Right ventricle myocardium superior (tissue), 1 donor: ENCODE measurements at places on chromosomes 6 and 20.
A peak's percentile ranks its signal among the peaks of the same experiment; 100 is the strongest.

- no peak for DNase-seq
These were observed 9.9 kb upstream of the MMP9 start for GRCh38 chr20:45998761-45999160.

- DNase-seq: no peak
These were observed 8.8 kb downstream of the DDRGK1 start for GRCh38 chr20:3195590-3196237.

DNA sequence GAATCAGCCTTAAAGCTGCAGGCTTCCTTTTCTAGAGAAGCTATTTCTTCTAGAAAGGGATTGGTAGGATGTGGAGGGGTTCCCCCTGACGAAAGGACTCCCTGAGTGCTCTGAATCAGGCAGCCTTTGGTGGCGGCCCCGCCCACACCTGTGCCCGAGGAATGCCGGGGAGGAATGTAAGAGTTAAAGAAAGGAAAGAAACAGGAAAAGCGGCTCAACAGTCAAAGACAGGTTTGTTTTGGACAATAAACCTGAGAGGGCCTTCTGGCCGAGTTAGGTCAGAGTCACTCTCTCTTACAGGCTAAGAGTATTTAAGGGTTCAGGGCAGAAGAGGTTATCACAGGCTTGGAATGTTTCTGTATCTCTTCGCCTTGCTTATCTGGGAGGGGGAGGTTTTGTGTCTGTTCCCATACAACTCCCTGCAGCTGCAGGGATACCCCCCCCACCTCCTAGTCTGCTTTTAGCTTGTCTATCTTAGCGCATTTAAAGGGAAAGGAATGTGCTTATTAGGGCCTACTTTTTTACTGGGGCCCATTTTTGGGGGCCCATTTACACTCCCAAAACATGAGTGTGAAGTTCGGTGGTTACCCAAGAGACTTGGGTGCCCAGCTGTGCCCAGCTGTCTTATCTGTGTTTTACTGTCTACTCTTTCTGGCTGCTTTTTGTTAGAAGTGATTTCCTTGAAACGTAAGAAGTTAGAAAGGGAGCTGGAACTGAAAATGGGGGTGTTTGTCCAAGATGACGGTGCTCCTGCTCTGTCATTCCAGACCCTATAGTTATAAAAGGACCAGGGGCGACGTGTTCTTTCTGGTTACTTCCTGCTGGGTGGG, 32.8 kb downstream of the DYNLT1 start:
- DNase-seq: no peak

GRCh38 chr20:30168025-30168799, 1089.3 kb upstream of the DEFB115 start:
- DNase-seq: peak; percentile 39

- no peak for DNase-seq
These were observed 22.2 kb upstream of the PNPLA1 start for GRCh38 chr6:36247693-36248092.
